ENCODE measurements at places on chromosomes 3 and 15. TPM values are rescaled to one million over a fixed set of nuclear protein-coding genes. Genes with fewer than 3 reads are reported as not detected.

ARID3B gene
- 28.8 TPM for total RNA-seq

THUMPD3 gene
- total RNA-seq = 56.8 TPM

NGLY1 gene
- 34.4 TPM for total RNA-seq

GRCh38 chr3:153903430-153903829, 217.8 kb upstream of the ARHGEF26 start:
- no peak for DNase-seq

GRCh38 chr15:47213883-47214282, 503.4 kb upstream of the SEMA6D start:
- DNase-seq = no peak

DNA sequence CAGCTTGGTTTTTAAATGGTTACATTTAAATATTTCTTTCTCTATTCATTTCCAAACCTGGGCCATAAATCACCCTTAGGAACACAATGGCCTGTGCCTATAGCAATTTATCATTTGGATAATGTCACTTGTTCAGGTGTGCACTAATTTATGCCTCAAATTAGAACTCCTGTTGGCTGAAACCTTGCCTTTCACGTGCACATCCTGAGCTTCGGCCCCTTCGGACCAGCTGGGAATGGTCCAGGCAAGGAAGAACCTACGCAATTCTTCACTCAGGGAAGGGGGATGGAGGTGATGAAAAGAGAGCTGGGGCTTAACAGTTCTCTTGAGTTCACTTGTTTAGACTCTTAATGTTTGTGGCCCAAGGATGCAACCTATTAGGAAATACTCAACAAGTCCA, 324.1 kb upstream of the ICE2 start:
- no peak for DNase-seq

DNA sequence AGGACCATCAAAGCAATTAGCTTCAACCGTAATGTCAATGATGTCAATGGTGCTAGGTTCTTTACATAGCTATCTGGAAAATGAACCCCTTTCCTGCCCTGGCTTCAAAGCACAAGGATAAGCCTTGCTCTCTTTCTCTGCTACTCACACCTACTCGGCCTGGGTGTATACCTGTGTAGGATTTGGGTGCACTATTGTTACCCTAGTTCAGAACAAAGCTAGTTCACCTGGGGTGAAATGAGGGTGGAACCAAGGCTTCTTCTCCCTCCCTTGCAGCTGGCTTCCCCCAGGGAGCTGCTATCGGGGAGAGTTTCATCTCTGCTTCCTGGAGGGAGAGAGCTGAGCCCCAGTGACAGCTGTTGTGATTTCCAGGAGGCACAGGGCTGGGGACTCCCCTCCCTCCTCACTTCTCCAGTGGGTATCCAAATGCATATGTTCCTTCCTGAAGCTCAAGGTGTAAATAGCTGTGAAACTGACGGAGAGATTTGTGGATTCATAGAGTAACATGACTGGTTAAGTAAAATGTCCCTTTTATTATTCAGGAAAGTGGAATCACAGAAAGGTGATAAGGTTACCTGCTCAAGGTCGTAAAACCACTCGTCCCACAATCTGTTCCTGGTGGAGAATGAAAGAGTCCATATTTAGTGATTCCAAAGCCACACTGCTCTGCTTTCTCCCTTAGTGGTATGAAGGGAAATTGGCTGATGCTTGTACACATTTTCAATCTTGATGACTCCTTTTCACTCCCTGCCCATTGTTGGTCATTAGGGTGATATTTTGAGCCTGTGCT, 11.8 kb upstream of the C3orf70 start:
- no peak for DNase-seq

DNA sequence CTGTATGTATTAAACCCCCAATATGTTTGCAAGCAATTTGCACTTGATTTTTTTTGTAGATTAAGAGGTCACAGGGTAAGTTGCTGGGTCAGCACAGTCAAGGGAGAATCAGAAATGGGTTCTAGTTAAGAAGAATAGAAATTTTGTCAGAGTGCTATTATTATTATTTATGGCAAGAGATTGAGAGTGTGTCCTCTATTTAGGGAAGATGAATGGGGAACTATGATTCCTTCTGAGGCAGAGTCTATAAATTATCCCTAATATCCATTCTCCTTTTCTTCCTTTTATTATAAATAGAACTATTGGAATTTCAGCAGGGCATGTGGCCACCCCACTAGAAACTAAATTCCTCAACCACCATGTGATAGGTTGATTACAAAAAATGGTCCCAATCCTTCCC, 209.9 kb upstream of the UBE2E1 start:
- no peak for DNase-seq

All from type B pancreatic cell (in vitro differentiated cells).